ENCODE measurements at places on chromosomes 5 and 9.

- DNase-seq, result no peak
These were observed 57.7 kb downstream of the NREP start for GRCh38 chr5:111699324-111699723.

- DNase-seq, result no peak
These were observed at the start of gene PANK3 for GRCh38 chr5:168578538-168579487. Gene PANK3, minus strand, starts transcription at chr5:168579368. Its CDS starts 85 bp downstream, at chr5:168579283.

DNA sequence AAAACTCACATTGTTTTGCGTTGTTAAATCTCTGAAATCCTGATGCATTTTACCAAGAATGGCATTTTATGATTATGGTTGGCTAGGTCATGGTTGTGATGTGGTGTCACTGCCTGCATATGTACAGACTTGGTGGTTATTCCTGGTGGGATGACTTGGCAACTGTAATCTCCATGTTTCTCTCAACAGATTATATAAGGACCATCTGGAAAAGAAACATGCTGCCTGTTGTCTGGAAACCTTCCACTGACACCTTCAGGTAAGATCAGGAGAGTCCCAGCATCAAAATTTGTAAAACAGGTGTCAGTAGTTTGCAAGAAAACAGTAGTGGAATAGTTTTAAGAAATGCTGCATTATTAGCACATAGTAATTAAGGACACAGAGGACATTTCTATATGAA lies 3.0 kb upstream of the ACER2 start:
- no peak for DNase-seq

DNA sequence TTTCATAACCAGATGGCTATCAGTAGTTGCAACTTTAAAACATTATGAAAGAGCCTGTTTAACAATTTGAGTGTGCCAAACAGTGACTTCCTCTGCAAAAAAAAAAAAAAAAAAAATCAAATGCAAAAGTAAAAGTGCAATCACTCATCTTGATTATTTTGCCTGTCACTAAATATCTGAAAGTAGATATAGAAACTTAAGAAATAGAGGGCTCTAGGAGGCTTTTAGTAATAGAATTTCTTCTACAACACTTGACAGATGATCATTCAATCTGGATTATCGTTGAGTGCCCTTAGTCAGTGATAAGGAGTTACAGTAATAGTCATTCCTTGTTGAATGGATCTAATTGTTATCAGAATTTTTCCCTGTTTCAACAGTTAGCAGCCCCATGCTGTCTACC lies 101.8 kb downstream of the CETN3 start:
- DNase-seq, result no peak

GRCh38 chr9:120477534-120478001 lies 102.4 kb downstream of the CDK5RAP2 start:
- DNase-seq, result peak; percentile 41

DNA sequence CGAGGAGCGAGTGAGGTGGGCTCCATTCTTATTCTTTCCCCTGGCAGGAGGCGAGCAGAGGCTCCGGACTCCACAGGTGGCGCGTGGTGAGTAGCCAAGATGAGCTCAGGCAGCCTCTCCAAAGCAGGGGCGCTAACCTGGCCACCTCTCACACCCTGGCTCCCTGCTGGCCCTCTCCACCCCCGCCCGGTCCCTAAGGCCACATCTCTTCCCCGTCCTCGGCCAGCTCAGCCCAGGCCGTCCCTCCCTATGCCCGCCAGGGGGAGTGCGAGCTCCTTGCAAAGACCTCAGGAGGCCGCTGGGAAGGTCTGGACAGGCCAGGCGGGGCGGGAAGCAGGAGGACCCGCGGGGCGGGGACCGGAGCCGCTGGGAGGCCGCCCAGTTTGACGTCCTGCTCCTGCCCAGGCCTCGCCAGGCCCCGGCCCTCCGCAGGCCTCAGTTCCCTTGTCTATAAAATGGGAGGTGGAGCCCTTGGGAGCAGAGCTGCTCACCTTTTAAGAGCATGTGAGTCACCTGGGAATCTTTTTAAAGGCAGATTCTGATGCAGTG lies 46.3 kb upstream of the GGTA1 start:
- DNase-seq, result peak; percentile 76

DNA sequence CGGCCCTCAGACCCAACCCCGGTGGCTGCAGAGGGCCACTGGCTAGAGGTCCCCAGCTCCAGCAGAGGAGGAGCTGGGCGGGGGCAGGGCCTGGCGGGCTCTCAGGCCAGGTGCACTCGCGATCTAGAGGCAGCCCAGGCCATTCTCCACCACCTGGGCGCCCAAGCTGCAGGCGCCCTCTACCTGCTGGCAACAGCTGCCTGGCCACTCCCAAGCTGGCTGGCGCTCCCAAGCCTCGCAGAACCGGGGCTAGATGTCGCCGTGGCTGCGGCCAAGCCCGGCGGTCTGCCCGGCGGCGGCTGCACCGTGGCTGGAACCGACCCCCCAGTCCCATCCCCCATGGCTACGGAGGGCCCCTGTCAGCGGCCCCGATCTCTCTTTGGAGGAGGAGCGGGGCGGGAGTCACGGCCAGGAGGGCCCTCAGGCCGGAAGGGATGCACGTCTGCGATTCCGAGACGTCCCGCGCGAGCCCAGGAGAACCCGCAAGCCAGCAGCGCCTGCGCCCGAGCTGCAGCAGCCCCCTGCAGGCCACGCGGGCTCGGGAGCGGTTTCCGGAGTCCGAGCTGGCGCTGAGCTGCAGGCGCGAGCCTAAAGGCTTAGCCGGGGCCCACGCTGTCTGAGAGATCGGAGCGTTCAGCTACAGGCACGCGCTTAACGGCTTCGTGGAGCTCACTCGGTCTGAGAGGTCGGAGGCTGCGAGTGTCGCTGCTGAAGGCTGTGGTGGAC lies 44.3 kb upstream of the BICD2 start:
- no peak for DNase-seq

- no peak for DNase-seq
These were observed 1503.4 kb upstream of the WWC1 start for GRCh38 chr5:166788050-166788449.

DNA sequence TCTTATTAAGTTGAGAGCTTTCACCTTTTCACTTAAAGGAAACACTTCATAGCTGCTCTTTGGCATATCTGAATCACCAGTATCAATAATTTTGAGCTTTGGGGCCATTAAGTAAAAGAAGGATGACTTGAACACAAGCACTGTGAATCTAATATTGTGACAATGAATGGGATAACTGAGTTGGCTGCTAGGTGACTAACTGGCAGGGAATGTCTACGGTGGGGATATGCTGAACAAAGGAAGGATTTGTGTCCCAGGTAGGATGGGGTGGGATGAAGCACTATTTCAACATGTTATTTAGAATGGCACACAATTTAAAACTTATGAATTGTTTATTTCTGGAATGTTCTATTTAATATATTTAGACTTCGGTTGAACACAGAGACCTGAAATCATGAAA lies 123.6 kb downstream of the TEX10 start:
- no peak for DNase-seq

All from NCI-H1417 treated with DMSO at 0.1 percent for 48 hours (cell line).